ENCODE measurements at places on chromosomes 5 and 9.

DNA sequence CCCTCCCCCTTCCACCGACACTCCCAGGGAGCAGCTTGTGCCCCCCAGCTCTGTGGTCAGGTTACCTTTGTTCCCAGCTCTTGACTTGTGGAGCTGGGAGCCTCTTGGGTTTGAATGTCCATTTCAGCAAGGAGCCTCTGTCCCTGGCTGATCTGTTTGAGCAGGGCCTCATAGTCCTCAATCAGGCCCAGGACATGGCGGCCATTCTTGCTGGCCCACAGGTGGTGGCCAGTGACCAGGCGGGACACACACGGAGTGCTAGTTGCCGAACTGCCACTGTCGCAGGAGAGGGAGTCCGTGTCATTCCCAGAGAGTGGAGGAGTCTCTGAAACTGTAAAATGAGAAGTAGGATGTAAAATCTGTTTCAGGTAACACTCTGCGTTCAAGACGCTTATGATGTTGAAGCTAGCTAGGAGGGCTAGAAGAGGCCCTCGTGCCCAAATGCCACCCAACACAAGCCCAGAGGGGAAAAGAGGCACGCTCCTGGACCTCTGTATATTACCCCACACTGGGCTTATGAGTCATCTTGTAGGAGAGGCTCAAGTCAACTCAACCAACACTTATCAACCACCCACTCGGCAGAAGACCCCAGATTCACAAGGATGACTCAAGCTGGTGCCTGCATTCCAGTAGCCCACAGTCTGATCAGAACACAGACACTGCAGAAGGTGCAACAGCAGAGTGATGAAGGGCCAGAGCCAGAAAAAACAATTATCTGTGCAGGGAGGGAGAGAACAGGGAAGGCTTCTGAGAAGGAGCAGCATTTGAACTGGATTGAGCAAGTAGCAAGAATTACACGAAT, 177.0 kb downstream of the CDK5RAP2 start:
- peak; percentile 93 for DNase-seq

DNA sequence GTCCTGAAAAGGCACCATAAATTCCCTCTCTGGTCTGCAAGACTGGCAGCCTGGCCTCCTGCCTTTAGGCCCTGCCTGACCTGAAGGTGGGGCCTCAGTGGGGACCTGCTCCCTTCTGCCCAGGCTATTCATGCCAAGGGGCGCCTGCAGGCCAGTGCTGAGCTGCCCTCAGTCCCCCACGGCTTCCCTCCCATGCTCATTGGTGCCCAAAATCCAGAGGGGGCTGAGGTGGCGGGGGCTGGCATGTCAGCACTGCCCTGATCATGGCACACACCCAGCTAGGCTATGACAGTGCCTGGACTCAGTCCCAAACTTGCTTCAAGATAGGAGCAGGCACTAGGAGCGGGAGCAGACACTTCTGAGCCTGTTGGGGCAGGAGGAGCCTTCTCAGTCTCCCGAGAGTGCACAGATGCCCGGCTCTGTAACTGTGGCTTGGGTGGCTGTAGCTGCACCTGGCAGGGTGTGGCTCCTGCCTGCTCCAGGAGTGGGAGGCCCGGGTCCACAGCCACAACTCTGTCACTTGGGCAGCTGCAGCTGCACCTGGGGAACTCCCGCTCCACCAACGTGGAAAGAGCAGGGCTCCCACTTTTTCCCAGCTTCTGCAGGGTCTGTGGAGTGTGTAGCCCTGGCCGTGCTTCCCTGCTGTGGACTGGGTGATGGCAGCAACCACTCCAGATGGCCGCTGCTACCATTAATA, 49.0 kb downstream of the NDUFAF2 start:
- no peak for DNase-seq

DNA sequence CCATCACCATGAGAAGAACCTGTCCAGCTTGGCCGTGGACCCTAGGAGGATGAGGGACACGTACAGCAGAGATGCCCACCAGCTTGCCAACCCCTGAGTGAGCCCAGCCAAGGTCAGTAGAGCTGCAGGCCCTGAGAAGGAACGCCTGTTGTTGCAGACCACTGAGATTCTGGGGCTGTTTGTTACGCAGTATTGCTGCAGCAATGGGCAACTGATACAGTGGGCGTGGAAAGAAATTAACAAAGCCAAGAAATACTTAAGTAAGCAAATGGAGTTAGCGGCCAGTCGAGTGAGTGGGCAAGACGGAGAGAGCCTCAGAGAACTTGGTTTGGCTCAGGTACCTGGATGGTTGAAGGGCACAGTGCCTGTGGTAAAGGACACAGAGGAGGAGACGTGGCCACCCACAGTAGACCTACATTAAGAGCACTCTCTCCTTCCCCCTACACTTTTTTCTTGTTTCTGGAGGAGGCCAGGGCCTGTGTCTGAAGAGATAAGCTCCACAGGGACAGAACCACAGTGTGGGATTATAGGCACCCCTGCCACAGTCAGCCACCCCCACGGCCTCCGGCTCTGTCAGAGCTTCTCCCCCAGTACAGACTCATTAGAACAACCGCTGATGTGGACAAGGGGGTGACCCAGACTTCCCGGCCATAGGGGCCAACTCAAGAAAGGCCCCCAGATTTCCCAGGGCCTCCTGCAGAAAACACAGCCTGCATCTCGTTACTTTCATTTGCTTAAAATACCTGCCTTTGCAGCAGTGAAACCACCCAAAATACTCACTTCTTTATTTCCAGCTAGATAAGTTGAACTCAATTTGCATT, 40.1 kb upstream of the GRHPR start:
- no peak for DNase-seq

DNA sequence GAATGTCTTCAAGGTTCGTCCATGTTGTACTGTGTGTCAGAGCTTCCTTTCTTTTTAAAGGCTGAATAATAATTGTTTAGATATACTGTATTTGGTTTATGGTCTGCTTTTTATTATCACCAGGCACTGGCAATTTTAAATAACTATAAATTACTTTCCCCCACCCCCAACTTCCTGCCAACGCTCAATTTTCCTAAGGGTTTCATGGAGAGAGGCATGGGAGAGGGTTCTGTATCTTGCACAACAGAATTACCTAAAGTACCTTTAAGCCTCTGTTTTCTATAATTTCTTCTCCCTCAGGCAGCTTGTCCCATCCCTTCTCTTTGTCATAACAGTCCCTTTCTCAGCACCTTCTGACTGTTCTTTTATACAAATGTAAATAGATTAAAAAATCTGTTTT, 10.4 kb downstream of the PSAT1 start:
- no peak for DNase-seq

DNA sequence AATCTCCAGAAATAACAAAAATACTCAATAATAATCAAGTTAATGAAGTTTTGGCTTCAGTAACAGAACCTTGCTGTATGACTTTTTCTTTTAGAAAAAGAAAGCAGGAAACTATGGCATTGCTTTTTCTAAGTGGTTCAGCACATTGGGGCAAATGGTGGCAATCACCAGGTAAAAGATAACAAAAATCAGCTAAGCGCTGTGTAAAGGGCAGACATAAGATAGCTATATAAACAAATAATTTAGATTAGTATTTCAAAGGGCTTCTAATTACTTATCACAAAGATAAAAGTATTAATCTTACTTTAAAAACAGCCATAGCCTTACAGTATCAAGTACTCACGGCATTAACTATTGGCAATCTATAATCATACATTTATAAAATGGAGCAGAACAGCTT, 10.0 kb downstream of the TMEM161B start:
- DNase-seq = no peak

DNA sequence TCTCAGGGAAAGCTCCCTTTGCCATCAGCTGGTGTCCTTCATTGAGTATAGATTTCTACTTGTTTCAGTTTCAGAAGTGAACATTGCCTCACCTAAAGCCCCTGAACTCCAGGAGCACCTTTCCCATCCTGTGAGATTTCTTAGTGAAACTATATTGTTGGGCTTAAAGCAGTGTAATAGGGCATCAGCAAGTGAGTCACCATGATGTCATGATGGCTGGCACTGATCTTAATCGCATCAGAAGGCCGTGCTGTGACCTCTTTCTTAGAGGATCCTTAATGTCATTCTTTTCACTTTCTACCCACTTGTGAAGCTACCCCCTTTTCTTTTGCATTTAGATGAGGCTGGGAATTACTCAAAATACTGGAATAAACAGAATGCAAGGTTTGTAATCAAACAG, 401.3 kb downstream of the MTRR start:
- DNase-seq = no peak

DNA sequence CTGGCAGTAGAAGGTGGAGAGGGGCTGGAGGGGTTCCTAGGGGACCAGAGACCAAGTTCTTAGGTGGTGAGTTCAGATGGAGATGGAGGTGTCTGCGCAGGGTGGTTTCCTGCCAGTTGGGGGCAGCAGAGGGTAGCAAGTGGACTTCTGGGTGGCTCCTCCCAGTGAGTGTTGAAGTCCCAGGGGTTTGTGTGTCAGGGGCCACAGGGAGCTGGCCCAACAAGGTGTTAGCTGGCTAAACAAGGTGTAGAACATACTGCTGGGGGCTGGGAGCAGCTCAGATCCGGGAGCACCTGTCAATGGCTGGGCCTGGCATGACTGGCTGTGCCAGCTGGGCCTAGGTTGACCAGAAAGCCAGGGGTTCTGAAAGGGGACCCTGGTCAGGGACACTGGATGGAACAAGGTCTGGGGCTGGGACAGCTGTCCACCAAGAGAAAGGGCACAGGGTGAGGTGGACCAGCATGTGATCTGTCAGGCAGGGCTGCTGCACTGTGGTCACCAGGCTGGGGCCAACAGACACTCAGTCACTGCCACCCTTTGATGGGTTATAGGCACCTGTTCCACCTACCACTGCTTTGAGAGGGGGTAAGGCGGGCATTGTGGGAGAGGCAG, 35.6 kb downstream of the DAB2IP start:
- DNase-seq = peak; percentile 45

- no peak for DNase-seq
Measured at GRCh38 chr9:22171691-22172090, 162.6 kb upstream of the CDKN2B start.

DNA sequence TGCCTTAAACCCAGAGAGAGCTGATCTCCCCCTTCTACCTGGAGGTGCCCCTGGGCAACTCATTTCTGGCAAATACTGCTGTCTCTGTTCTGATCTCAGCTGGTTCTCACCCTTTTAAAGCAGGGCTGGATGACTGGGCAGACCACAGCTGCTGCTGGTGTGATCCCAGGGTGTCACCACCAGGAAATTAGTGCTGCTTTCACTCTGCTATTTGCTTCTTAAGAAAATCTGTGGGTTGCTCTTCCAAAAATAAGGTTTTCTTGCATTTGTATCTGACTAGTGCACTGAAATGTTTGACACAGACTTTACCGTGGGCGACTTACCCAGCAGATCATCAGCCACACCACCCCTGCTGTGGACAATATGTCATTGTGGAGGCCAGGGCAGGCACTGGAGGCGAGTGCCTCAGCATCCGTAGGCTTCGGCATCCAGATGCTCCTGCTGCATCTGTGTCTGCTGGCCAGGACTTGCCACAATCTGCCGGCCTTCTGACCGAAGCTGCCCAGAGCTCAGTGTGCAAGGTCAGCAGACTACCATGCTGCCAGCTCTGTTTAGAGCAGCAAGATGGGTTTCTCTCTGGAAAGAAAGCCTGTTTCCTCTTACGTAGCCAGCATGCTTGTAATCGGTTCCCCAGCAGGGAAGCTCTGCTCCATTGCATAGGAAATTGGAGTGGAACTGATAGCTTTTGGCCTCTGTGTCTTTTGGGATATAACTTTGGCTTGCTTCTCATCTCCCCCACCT, 13.6 kb downstream of the ARHGAP26 start:
- DNase-seq = no peak

DNA sequence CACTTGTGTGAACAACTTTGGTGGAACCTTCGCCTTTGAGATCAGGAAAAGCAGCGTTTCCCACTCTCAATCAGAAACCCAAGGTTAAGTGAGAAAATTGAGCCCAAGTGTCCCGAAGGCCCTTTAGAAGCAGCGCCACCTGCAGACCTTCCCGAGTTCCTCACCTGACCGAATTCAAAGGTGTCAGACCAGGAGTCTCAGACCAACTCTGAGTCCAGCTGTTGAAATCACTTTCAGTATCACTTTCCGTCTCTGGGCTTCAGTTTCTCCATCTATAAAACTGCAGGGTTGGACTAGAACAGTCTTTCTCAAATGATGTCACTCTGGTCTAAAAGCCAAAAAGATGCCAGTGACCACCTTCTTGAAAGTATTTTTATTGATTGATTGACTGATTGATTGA, 31.7 kb upstream of the GRHPR start:
- DNase-seq = no peak

DNA sequence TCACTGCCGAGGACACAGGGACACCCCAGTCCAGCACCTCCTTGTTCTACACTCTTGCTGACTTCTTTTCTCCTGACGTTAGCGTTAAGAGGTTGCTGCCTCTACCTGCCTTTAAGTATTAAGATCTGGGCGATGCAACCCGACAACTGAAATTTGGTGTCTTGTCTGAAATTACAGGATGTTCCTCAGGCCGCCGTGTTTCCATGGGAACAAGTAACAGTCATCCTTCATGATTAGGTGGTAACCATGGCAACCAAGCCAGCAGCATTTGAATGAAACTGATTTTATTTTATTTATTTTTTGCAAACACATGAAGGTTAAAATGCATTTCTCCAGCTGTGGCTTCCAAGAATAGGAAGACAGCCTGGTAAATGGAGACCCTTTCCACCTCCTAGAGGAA, 20.8 kb downstream of the DAB2IP start:
- DNase-seq = no peak

- no peak for DNase-seq
Measured at GRCh38 chr5:84113246-84114105, 271.2 kb downstream of the EDIL3 start.
